ENCODE measurements at places on chromosomes 5 and 9.
A peak's percentile ranks its signal among the peaks of the same experiment; 100 is the strongest.

GRCh38 chr5:108898707-108899106 lies 151.0 kb downstream of the FER start:
- no peak for DNase-seq

DNA sequence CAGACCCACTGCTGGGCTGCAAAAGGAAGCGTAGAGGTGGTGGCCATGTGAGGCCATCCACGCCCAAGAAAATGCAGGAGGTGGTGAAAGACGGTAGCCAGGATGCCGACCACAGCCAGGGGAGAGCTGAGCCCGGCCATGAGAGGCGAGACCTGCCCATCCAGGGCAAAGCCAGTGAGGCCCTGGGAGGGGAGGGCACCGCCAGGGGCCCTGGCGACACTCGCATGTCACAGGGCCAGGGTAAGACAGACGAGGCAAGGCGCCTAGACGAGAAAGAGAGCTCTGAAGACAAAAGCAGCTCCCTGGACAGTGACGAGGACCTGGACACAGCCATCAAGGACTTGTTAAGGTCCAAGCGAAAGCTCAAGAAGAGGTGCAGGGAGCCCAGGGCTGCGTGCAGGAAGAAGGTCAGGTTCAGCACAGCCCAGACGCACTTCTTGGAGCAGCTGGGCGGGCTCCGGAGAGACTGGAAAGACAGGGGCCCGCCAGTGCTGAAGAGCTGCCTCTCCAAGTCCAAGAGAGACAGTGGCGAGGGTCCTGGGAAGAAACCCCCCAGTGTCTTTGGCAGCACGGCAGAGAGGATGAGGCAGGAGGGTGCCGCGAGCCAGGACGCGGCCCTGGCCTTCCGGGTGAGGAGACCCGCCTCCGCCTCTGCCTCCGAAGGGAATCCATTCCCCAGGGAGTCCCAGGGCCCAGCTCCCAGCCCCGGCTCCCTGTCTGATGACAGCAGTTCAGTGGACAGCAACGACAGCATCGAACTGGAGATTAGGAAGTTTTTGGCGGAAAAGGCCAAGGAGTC lies 6.9 kb downstream of the PPP1R26 start:
- DNase-seq = no peak

- no peak for DNase-seq
Measured at GRCh38 chr9:86637515-86637914, 283.3 kb upstream of the TUT7 start.

- no peak for DNase-seq
Measured at GRCh38 chr5:54146390-54146789, 164.0 kb downstream of the ARL15 start.

DNA sequence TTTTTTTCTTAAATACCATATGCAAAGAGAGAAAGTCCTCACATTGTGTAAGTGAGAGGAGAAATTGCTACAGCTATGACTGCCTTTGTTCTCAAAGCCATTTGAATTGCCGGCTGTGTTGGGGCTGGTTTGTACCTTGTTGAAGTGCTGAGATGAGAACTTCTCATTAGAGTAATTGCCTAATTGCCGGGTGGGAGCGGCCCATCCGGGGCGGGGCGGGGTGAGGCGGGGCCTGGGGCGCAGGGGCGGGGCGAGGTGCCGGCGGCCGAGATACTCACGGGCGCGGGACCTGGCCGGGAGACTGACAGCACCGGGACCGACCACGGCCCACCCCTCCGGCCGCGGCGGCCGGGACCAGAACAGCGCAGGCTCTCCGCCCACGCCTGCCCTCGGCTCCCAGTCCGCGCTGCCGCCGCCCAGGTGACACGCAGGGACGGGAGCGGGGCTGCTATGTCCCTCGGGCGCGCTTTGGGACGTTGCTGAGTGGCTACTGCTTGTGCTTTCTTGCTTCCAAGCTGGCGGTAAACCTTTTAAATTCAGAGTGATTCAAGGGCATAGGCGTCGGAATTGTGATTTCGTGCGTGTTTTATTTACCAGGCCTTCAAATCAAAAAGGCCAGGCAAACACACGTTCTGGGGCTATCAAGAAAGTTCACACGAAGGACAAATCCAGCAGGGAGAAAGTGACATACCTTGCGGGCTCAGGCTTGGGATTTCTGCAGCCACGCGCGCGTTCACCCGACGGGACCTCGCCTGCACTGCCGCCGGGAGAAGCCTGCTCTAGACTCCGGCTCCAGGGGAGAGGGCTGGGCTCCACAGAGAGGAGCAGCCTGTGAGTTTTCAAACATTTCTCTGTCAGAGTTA lies 269.1 kb downstream of the FANCC start:
- DNase-seq = peak; percentile 39

DNA sequence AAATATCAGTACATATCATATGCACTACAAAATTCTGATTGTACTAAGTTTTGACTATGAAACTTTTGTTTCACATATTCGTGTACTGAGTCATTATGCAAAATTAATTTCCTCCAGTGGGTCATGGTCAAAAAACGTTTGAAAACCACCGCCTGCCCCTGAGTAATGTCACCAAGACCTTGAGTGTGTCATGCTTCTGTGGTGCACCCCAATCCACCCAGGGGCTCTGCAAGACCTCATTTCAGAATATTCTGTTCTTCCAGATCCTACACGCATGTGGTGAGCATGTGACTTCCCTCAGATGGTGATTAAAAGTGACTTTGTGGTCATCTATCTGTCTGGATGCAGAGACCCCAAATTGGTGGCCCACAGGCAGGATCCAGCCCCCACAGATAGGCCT lies 31.0 kb downstream of the ABLIM3 start:
- no peak for DNase-seq

DNA sequence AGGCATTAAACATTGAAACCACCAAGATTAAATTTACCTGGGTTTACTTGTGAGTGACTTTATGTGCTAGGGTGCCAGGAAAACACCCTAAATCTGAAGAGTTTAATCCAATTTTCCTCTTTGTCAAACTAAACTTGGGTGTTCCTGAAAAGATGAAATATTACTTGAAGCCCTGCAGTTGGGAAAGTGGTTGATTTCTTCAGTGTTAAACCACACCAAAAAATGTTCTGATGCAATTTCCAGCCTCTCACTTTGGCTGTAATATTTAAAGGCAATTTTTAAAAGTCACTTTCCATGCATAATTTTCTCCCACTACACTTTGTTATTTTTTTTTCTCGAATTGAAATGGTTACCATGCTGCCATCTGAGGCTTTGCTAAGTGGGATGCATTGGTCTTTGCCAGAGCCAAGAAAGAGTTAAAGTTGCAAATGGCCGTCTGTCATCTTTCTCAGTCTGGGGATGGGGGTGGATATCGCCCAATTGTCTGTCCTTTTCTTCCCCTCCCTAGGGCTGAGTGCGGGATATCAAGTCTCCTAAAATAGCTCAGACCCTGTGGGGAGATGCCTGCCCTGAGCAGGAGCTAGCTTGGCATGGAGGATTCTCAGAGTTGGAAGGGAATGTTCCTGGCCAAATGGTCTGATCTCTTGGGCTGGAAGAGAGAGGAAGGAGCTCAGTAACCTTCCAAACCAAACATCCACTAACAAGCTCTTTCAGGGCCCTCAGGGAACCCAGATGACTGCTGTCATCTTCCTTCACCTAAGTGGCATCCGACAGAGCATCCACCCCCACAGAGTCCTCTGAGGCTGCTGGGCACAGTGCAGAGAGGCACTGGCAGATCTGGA lies 13.6 kb upstream of the SHB start:
- DNase-seq = no peak

- no peak for DNase-seq
Measured at GRCh38 chr9:2413160-2413805, 208.3 kb upstream of the VLDLR start.

DNA sequence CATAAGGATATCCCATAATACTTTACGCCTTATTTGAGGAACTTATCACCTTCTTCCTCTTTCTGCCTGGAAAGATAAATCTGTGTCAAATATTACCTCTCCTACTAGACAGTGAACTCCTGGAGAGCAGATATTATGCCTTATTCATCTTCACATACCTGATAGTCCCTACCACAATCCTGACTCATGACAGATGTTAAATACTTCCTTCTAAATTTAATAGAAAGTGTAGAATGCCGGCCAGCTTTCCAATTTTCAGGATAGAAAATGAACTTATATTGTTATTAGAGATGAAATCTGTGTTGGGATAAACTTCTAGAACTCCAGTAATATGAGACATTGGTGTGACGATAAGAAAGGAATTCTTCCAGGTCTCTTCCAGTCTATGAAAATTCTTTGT lies 89.0 kb downstream of the GCNT4 start:
- DNase-seq = no peak

DNA sequence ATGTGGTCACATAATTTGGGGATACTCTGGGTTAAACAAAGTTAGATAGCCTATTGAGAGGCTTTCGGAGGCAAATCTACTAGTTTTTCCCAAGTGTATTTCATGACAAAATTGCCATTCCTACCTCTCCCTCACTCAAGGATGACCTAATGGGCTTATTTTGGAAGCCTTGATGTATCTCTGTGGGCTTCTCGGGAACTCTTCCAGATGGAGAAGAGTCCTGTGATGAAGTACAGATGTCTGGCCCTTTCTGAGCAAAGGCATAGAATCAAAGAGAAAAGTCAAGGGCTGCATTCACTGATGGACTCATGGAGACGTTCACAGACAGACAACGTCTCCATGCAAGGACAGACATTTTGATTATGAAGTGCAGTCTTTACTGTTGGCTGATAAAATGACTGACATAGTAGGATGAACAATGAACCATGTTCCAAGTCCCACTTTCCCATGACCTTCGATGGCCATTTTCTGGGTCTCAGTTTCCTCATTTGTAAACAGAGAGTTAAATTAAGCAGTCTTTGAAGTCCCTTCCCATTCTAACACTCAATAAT lies 347.2 kb upstream of the CD180 start:
- no peak for DNase-seq

GRCh38 chr9:104747245-104747564 lies 278 bp upstream of the NIPSNAP3A start:
- no peak for DNase-seq

DNA sequence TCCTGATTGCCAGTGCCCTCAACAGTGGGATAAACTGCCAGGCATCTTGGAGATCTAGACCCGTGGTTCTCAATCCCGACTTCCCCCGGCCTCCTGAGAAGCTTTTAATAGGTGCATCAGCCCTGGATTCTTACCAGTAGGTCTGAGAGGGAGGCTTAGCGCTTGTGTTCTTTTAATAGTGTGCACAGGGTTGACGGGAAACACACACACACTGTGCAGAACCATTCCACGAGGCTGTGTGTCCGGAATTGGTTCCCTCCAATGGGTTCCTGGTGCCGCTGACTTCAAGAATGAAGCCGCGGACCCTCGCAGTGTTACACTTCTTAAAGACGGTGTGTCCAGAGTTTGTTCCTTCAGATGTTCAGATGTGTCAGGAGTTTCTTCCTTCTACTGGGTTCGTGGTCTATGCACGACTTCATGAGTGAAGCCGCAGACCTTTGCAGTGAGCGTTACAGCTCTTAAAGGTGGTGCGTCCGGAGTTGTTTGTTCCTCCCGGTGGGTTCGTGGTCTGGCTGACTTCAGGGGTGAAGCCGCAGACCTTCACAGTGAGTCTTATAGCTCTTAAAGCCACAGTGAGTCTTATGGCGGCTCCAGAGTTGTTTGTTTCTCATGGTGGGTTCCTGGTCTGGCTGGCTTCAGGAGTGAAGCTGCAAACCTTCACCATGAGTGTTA lies 46.6 kb upstream of the PRSS3 start:
- no peak for DNase-seq

DNA sequence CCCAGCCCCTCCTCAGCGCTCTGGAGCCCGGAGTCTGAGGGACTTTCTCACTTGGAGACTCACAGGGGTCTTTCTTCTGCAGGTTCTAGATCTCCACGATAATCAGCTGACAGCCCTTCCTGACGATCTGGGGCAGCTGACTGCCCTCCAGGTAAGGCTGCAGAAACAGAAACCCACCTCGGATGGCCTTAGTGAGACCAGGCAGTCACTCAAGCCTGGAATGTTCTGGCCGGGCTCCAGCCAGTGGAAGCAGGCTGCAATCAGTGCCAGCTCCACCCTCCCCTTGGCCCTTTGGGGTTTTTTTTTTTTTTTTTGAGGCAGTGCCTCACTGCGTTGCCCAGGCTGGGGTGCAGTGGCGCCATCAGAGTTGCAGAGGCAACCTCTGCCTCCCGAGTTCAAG lies 7.6 kb downstream of the LRSAM1 start:
- DNase-seq = no peak

- no peak for DNase-seq
Measured at GRCh38 chr5:149134778-149135500, 6.4 kb upstream of the ABLIM3 start.

- no peak for DNase-seq
Measured at GRCh38 chr5:123802298-123802951, 290.4 kb downstream of the CSNK1G3 start.

DNA sequence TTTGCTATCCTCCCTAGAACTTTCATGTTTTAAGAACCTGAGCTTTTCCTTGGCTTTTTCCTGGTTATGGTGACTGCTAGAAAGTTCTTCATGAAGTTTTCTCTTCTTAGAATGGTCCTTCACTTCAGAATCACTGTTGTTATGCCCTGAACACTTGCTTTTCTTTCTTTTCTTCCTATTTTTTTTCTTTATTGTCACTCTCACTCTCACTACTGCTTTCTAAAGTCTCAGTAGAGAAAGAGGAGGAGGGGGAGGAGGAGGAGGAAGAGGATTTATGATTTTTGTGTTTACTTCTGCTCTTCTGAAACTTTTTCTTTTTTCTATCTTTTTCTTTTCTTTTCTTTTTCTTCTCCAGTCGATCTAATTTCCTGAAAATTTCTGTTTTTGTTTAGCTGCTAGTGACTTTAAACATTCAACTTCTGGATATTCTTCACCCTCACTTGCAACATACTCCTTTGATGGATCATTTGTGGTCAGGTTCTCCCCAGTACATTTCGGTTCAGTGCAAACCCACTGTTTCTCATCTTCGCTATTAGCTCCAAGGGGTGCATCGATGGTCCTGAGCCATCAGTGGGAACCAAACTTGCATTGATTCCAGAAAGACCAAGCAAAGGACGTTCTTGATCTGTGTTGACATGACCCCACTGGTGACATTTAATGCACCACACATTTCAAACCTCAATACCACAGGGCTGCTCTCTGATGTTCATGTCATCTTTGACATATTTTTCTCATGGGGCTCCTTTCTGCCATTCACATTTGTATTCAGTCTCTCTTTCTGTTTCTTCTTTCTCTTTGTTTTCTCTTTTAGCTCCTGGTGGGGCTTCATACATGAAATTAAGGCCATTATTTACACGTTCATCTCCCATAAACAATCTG lies 81.6 kb upstream of the HAND1 start:
- DNase-seq = no peak

- no peak for DNase-seq
Measured at GRCh38 chr5:16691731-16692130, 74.9 kb upstream of the RETREG1 start.

- DNase-seq = no peak
Measured at GRCh38 chr9:70110194-70111041, 66.8 kb downstream of the MAMDC2 start.

GRCh38 chr9:85501882-85502281 lies 239.9 kb downstream of the AGTPBP1 start:
- no peak for DNase-seq

DNA sequence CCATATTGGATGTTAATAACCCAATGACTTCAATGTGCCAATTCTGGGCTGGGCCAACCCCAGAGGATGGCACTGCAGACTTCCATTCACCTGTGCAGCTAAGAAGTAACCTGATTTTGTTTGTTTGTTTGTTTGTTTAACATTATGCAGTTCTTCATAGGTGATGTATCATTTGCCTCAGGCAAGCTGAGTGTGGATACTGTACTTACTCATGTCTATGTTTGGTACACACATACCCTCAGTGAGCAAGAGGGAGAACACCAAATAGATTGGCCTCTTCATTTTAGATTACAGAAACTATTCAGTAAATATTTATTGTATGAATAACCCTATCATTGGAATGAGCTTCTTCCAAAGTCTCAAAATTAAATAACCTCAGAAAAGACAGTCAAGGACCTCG lies 180.2 kb upstream of the SMC2 start:
- no peak for DNase-seq

- no peak for DNase-seq
Measured at GRCh38 chr5:10635867-10636350, 72.0 kb downstream of the ANKRD33B start.

Measured in activated effector memory CD4-positive, alpha-beta T cell treated with Interleukin-2 at 50 U/mL for 16 hours (primary cell).